ENCODE measurements at places on chromosomes 3 and 15. TPM values are rescaled to one million over a fixed set of nuclear protein-coding genes. Genes with fewer than 3 reads are reported as not detected.

GADL1 gene
- total RNA-seq = not detected

PXK gene
- 47.3 TPM for total RNA-seq

SLC9C1 gene
- not detected for total RNA-seq

IL17RB gene
- 0.30 TPM for total RNA-seq

SLC7A14 gene
- total RNA-seq = not detected

CAPN3 gene
- total RNA-seq = 24.2 TPM

DNA sequence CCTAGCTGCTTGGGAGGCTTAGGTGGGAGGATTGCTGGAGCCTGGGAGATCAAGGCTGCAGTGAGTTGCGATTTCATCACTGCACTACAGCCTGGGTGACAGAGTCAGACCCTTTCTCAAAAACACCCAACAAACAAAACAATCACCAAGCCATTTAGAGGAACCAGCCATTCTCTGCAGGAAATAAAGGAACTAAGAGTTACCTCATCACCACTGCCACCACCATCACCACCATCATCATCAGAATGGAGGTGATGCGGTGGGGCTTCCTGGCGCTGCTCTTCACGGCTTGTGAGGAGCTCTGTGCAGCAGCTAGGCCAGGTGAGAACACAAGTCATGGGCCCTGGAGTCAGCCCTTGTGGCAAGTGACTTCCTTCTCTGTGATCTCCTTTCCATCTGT lies 37.7 kb upstream of the KLHL25 start:
- no peaks in the 10 kb centered on the region for H3K4me1 ChIP-seq
- no peaks in the 10 kb centered on the region for H3K27me3 ChIP-seq
- no peak overlapping the region for H3K27ac ChIP-seq
- no peaks in the 10 kb centered on the region for H3K36me3 ChIP-seq

GRCh38 chr3:187025254-187025655 lies 94.9 kb downstream of the ST6GAL1 start:
- no peaks in the 10 kb centered on the region for H3K27me3 ChIP-seq
- no peaks in the 10 kb centered on the region for H3K36me3 ChIP-seq
- H3K4me1 ChIP-seq = peaks cover 59% of the 10 kb centered on the region
- no peak for DNase-seq
- H3K4me3 ChIP-seq = no peak overlapping the region

- no peak overlapping the region for H3K4me3 ChIP-seq
- H3K36me3 ChIP-seq = no peaks in the 10 kb centered on the region
- H3K27me3 ChIP-seq = no peaks in the 10 kb centered on the region
- no peak for DNase-seq
Measured at GRCh38 chr3:15616053-15616452, 14.5 kb downstream of the BTD start.

GRCh38 chr15:23548071-23548470 lies 17.4 kb upstream of the MKRN3 start:
- H3K4me1 ChIP-seq = no peaks in the 10 kb centered on the region
- no peak overlapping the region for H3K4me3 ChIP-seq
- no peak overlapping the region for H3K27ac ChIP-seq
- DNase-seq = no peak
- no peaks in the 10 kb centered on the region for H3K36me3 ChIP-seq
- H3K27me3 ChIP-seq = no peaks in the 10 kb centered on the region

DNA sequence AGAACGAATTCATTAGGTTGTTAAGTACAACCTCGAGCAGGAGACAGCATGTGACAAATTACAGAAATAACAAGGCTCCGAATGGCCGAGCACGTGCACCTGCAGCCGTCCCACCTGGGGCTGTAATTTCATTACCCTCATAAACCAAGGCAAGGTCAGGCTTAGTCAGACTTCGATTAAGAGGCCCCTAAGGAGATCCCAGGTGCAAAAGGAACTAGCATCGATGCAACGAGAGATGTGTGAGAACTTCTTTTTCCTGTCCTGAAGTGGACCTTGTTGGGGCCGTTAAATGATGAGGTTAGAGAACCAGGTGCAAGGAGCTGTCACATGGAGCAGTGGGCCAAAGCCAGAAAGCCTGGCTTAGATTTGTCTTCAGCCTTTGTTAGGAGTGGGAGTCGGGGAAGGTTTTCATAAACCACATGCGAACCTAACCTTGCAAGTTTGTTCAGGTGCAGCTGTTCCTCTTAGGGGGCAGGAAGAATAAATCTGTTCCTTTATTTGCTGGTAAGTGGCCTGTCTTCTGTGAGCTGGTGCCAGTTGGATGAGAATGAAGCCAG lies 559.9 kb upstream of the MCTP2 start:
- H3K4me1 ChIP-seq = no peaks in the 10 kb centered on the region
- H3K27ac ChIP-seq = no peak overlapping the region
- H3K4me3 ChIP-seq = no peak overlapping the region
- H3K36me3 ChIP-seq = no peaks in the 10 kb centered on the region
- no peaks in the 10 kb centered on the region for H3K27me3 ChIP-seq

DNA sequence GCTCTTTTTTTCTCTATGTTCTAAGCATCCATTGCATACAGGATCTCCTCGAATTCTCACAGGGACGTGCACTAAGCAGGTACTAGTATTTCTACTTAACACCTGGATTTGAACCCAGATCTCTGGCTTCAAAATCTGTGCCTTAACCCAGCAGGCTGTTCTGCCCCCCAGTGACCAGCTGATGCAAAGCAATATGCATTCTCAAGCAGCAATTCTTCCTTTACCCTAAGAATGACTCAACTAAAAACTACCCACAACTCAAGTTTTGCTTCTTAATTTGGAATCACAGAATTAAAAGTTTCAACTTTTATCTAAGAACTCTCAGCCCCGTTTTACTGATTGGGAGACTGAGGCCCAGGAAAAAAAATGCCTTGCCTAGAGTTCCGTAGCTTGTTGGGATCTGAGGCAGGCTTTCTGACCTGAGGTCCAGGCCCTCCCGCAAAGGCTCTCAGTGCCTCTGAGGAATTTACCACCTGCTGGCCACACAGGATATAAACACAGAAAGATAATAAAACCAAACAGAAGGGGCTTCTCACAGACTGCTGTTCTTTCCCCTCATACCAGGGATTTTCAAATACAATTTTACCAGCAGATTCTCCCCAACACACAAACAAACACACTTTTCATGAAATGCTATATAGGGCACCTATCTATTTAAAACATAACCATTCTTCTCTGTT lies 115.4 kb upstream of the RAD18 start:
- DNase-seq = no peak
- no peaks in the 10 kb centered on the region for H3K27me3 ChIP-seq
- H3K4me3 ChIP-seq = no peak overlapping the region
- H3K4me1 ChIP-seq = no peaks in the 10 kb centered on the region

All from spleen (tissue), 13 donors.